ENCODE measurements at places on chromosomes 4 and X.

GRCh38 chr4:80082693-80083092 lies 9.7 kb upstream of the ANTXR2 start:
- no peak overlapping the region for H3K4me3 ChIP-seq
- DNase-seq = no peak
- H3K27me3 ChIP-seq = no peaks in the 10 kb centered on the region
- H3K27ac ChIP-seq = no peak overlapping the region

- peaks cover 5% of the 10 kb centered on the region for H3K27me3 ChIP-seq
- peaks cover 5% of the 10 kb centered on the region for H3K4me1 ChIP-seq
- H3K27ac ChIP-seq = no peak overlapping the region
- no peaks in the 10 kb centered on the region for H3K36me3 ChIP-seq
Observed at GRCh38 chr4:89157488-89158024, 46.2 kb downstream of the TIGD2 start.

- H3K27ac ChIP-seq = no peak overlapping the region
- H3K27me3 ChIP-seq = no peaks in the 10 kb centered on the region
- H3K36me3 ChIP-seq = no peaks in the 10 kb centered on the region
- no peak overlapping the region for H3K4me3 ChIP-seq
- DNase-seq = peak; percentile 60
Observed at GRCh38 chr4:113278324-113278934, 229.0 kb downstream of the ANK2 start.

DNA sequence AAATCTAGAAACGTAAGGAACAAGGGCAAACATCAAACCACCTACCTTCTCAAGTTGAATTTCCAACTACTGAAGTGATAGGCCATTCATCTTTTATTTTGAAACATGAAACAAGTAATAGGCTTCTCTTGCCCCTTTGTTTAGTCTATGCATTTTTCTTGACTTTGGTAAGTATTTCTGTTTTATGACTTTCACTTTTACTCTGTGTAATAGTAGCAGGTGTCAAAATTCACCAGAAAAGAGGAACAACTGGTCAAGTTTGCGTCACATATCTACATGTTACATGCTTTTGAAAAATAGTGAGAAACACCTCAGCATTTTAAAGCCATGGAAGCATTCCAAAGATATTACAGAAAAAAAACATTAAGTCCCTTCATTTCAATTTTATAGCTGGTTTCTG lies 157.1 kb upstream of the FTHL17 start:
- DNase-seq = no peak
- peak overlapping the region; percentile 79 for H3K27ac ChIP-seq
- no peak overlapping the region for H3K4me3 ChIP-seq
- peaks cover 5% of the 10 kb centered on the region for H3K36me3 ChIP-seq
- H3K27me3 ChIP-seq = no peaks in the 10 kb centered on the region
- H3K4me1 ChIP-seq = peaks cover 9% of the 10 kb centered on the region

GRCh38 chrX:71450433-71451106 lies 82.3 kb upstream of the OGT start:
- peaks cover 13% of the 10 kb centered on the region for H3K36me3 ChIP-seq
- no peak overlapping the region for H3K4me3 ChIP-seq
- no peaks in the 10 kb centered on the region for H3K27me3 ChIP-seq

GRCh38 chr4:186650401-186651180 lies 73.1 kb downstream of the FAT1 start:
- no peak for DNase-seq
- no peak overlapping the region for H3K27ac ChIP-seq
- no peaks in the 10 kb centered on the region for H3K27me3 ChIP-seq
- no peak overlapping the region for H3K4me3 ChIP-seq

DNA sequence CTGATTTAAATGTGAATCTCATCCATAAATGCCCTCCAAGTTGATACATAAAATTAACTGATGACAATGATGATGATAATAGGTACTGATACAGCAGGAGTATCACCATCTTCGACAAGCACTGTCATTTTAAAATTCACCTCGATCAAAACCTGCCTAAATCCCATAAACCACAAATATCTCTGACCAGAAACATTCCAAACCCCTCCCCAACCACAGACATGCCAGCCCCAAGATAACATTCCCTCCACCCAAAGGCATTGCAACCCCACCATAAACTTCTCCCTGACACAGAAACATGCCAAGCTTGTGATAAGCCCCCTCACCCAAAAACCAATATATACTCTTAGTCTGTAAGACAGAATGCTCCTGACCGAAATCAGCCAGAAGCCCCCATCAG lies 63.7 kb upstream of the WDFY3 start:
- no peak overlapping the region for H3K4me3 ChIP-seq
- no peak for DNase-seq
- no peaks in the 10 kb centered on the region for H3K36me3 ChIP-seq
- no peak overlapping the region for H3K27ac ChIP-seq

- DNase-seq = no peak
- H3K27ac ChIP-seq = no peak overlapping the region
- no peak overlapping the region for H3K4me3 ChIP-seq
- H3K36me3 ChIP-seq = no peaks in the 10 kb centered on the region
- H3K4me1 ChIP-seq = peaks cover 4% of the 10 kb centered on the region
Observed at GRCh38 chr4:73309211-73309610, 50.6 kb upstream of the ANKRD17 start.

GRCh38 chr4:17968721-17969120 lies 52.8 kb downstream of the LCORL start:
- H3K4me3 ChIP-seq = no peak overlapping the region
- H3K4me1 ChIP-seq = no peaks in the 10 kb centered on the region
- H3K36me3 ChIP-seq = no peaks in the 10 kb centered on the region
- H3K27ac ChIP-seq = no peak overlapping the region
- no peak for DNase-seq

GRCh38 chrX:68660746-68661145 lies 13.3 kb downstream of the STARD8 start:
- no peak for DNase-seq
- H3K27ac ChIP-seq = no peak overlapping the region
- H3K4me3 ChIP-seq = no peak overlapping the region

GRCh38 chr4:161287678-161288352 lies 876.0 kb downstream of the FSTL5 start:
- H3K27ac ChIP-seq = no peak overlapping the region
- DNase-seq = no peak
- no peaks in the 10 kb centered on the region for H3K4me1 ChIP-seq
- no peak overlapping the region for H3K4me3 ChIP-seq
- H3K27me3 ChIP-seq = no peaks in the 10 kb centered on the region

- H3K4me1 ChIP-seq = peaks cover 7% of the 10 kb centered on the region
- no peak overlapping the region for H3K4me3 ChIP-seq
- no peaks in the 10 kb centered on the region for H3K36me3 ChIP-seq
- no peak overlapping the region for H3K27ac ChIP-seq
- no peaks in the 10 kb centered on the region for H3K27me3 ChIP-seq
Observed at GRCh38 chr4:113636438-113636818, 125.1 kb downstream of the CAMK2D start.

DNA sequence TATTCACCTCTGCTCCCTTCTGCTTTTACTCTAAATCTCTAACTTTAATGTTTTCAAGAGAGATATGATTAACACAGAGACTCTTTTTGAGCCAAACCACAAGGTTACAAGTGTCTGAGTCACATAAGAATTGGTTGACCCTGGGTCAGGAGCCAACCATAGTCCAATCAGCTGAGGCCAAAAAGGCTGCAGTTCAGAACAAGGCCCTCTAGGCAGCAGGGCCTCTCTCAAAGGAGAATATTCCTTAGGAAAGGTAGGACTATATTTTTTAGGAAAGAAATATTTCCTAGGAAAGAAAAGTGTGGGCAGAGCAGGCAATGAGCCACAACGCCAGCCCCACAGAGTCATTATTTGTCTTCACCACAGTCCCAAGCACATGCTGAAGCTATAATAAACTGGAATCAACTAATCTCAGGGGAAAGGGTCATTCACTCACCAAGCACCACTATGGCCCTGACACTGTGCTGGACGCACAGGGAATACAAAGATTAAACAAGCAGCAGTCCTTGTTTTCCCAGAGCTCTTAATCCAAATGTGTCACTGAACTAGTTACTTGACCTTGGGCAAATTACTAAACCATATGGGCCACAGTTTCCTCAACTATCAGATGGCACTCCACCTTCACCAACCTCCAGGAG lies 2.2 kb downstream of the ATP8A1 start:
- peaks cover 2% of the 10 kb centered on the region for H3K36me3 ChIP-seq
- peaks cover 31% of the 10 kb centered on the region for H3K4me1 ChIP-seq
- no peak for DNase-seq
- H3K27ac ChIP-seq = no peak overlapping the region
- no peak overlapping the region for H3K4me3 ChIP-seq
- H3K27me3 ChIP-seq = peaks cover 8% of the 10 kb centered on the region

- no peak for DNase-seq
- peaks cover 11% of the 10 kb centered on the region for H3K36me3 ChIP-seq
- no peaks in the 10 kb centered on the region for H3K27me3 ChIP-seq
- H3K4me1 ChIP-seq = peaks cover 10% of the 10 kb centered on the region
- no peak overlapping the region for H3K27ac ChIP-seq
Observed at GRCh38 chr4:184792950-184793555, 32.7 kb downstream of the ACSL1 start.

DNA sequence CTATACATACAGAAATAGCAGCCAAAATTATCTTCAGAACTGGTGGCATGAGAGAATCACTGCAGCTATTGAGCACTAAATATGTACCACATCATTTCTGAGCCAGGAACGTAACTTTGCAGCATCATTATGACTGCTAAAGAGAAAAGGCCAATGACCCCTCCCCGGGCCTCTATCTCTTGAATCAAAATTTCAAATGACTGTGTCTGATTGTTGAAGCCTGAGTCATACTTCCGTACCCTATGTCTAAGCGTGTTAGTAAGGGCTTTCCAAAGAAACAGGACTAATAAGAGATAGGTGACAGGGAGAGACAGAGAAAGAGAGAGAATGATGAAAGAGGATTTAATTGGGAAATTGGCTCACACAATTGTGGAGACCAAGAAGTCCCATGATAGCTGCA lies 445.5 kb upstream of the SPANXN1 start:
- no peak overlapping the region for H3K27ac ChIP-seq
- H3K36me3 ChIP-seq = no peaks in the 10 kb centered on the region
- no peak overlapping the region for H3K4me3 ChIP-seq
- H3K4me1 ChIP-seq = no peaks in the 10 kb centered on the region
- no peaks in the 10 kb centered on the region for H3K27me3 ChIP-seq
- DNase-seq = no peak

DNA sequence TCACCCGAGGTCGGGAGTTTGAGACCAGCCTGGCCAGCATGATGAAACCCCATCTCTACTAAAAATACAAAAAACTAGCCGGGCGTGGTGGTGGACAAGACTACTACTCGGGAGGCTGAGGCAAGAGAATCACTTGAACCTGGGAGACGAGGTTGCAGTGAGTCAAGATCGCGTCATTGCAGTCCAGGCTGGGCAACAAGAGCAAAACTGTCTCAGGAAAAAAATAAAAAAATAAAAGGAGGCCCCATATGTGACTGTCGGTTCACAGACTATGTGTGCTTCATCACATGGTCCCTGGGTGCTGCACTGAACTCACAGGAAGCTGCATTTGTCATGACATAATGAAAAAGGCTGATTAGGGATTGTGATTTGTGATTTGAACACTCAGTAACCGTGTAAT lies 6.4 kb downstream of the TRIML1 start:
- no peak overlapping the region for H3K4me3 ChIP-seq
- no peak for DNase-seq
- H3K27me3 ChIP-seq = no peaks in the 10 kb centered on the region
- H3K27ac ChIP-seq = no peak overlapping the region
- peaks cover 6% of the 10 kb centered on the region for H3K4me1 ChIP-seq
- no peaks in the 10 kb centered on the region for H3K36me3 ChIP-seq

DNA sequence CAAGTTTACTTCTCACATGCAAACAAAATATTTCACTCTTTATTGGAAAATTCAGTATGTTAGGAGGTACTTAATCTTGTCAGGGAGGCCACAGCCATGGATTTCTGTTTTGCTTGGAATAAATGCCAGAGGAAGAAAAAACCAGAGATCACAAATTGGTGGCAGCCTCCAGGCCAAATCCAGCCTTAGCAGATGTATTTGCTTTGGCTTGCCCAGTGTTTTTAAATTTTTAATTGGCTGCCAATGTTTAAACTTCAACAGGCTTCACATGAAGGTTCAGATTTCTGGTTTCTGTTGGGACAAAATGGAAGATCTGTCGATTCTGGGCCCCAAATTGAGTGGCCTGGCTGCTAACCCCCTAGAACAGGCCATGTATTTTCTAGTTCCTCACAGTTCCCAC lies 19.2 kb downstream of the YY2 start:
- no peak for DNase-seq
- H3K27me3 ChIP-seq = no peaks in the 10 kb centered on the region
- H3K4me3 ChIP-seq = no peak overlapping the region
- peak overlapping the region; percentile 68 for H3K27ac ChIP-seq
- no peaks in the 10 kb centered on the region for H3K36me3 ChIP-seq
- peaks cover 33% of the 10 kb centered on the region for H3K4me1 ChIP-seq

GRCh38 chrX:67114635-67115034 lies 429.2 kb upstream of the AR start:
- no peak overlapping the region for H3K4me3 ChIP-seq
- H3K27me3 ChIP-seq = no peaks in the 10 kb centered on the region
- H3K36me3 ChIP-seq = no peaks in the 10 kb centered on the region

DNA sequence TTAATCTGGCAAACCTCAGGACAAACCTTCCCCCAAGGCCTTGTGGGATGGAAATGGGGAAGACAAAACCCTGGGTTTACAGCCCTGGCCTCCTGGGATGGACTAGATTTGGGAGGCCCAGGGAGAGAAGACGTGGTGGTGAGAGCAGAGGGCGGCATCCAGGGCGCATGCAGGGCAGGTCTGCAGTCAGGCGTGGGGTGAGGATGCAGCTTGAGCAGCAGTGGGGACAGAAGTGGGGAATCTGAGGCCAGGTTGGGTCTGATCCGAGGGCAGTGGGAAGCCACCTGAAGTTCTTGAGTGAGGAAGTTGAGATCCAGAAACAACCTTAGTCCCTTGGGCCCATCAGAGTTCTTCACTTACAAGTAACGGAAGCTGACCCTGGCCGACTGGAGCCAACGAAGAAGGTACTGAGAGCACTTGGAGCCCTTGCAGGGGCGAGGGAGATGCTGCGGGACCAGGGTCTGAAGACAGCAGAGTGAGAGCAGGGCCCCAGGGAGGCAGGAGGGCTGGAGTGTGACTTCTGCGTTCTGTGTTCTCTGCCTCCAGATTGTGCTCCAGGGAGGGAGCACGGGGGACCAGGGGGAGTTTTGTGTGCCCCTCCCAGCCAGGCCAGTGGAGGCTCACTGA lies 42.0 kb upstream of the GPR78 start:
- no peak overlapping the region for H3K4me3 ChIP-seq
- peak overlapping the region; percentile 25 for H3K27ac ChIP-seq
- no peaks in the 10 kb centered on the region for H3K36me3 ChIP-seq

- H3K4me1 ChIP-seq = peaks cover 29% of the 10 kb centered on the region
- H3K27ac ChIP-seq = no peak overlapping the region
- H3K27me3 ChIP-seq = no peaks in the 10 kb centered on the region
Observed at GRCh38 chrX:19739683-19740082, 147.7 kb downstream of the SH3KBP1 start.

DNA sequence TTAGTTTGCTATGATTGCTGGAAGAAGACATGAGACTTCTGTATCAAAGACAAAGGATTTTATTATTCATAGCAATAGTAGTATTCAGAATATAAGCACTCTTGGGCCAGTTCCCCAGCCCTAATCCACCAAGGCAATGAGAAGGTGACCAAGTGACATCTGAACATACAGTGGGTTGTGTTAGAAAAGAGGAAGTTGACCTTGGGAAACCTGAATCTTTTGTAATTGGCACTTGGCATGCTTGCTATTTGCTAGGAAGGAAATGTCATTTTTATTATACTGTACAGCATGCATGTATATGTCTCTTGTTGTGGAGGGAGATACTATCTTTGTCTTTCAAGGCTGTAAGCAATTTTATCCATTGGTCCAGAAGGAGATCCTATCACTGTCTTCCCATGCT lies 216.1 kb upstream of the FAT1 start:
- peaks cover 39% of the 10 kb centered on the region for H3K4me1 ChIP-seq
- H3K4me3 ChIP-seq = no peak overlapping the region
- H3K36me3 ChIP-seq = no peaks in the 10 kb centered on the region
- H3K27ac ChIP-seq = no peak overlapping the region

GRCh38 chr4:33340168-33340567 lies 2620.0 kb downstream of the PCDH7 start:
- no peaks in the 10 kb centered on the region for H3K4me1 ChIP-seq
- peaks cover 7% of the 10 kb centered on the region for H3K36me3 ChIP-seq
- H3K4me3 ChIP-seq = no peak overlapping the region

All from mesothelial cell of epicardium (in vitro differentiated cells).